ENCODE measurements at places on chromosomes 2 and 18.

GRCh38 chr18:56637711-56638231 is 621 bp downstream of the TXNL1 start:
- H3K36me3 ChIP-seq = peaks cover 20% of the 10 kb centered on the region
- H3K4me1 ChIP-seq = peaks cover 40% of the 10 kb centered on the region
- H3K27me3 ChIP-seq = no peaks in the 10 kb centered on the region

DNA sequence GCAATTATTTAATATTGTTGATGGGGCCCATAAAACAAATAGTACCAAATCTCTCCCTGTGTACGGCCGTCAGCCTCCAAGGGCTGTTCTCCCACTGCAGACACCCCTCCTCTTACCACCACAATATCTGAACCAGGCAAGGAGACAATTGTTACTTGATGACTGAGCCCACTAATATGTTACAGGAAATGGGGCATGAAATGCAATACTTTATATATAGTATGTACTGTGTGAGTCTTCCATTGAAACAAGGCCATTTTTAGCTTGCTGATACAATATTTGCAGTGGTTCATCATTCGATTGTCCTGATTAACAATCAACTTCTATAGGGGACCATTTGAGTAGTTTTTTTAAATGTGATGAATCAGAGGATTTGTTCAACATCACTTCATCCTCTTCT is 307.3 kb downstream of the GBX2 start:
- H3K4me1 ChIP-seq = no peaks in the 10 kb centered on the region
- H3K27me3 ChIP-seq = no peaks in the 10 kb centered on the region
- H3K27ac ChIP-seq = no peak overlapping the region
- no peaks in the 10 kb centered on the region for H3K36me3 ChIP-seq
- H3K4me3 ChIP-seq = no peak overlapping the region
- no peak for DNase-seq

DNA sequence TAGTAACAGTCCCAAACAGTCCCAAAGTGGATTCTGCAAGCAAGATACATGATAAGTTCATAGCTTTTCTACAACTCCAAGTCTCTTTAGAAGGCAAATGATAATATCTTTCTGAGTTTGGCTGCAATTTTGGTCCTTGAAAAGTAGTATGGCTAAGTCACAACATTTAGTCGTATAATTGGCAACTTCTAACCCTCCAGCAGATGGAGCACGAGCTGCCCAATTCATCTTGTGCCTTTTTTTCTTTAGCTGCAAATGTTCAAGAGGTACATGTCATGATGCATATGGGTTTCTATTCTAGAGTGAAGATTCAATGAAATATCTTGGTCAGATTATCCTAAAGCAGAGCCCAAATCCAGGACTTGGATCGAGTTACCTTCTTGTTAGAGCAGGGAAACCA is 127.0 kb upstream of the KLHL14 start:
- H3K27ac ChIP-seq = no peak overlapping the region
- no peaks in the 10 kb centered on the region for H3K27me3 ChIP-seq
- no peak for DNase-seq
- no peaks in the 10 kb centered on the region for H3K36me3 ChIP-seq

- DNase-seq = no peak
- no peak overlapping the region for H3K4me3 ChIP-seq
These were observed 5.2 kb downstream of the TMEM18 start for GRCh38 chr2:671787-672605.

GRCh38 chr2:24492421-24493279 is 1.6 kb downstream of the NCOA1 start:
- no peaks in the 10 kb centered on the region for H3K36me3 ChIP-seq
- H3K4me1 ChIP-seq = peaks cover 25% of the 10 kb centered on the region
- H3K27me3 ChIP-seq = no peaks in the 10 kb centered on the region
- no peak for DNase-seq

- no peak overlapping the region for H3K4me3 ChIP-seq
- no peaks in the 10 kb centered on the region for H3K36me3 ChIP-seq
- H3K27me3 ChIP-seq = no peaks in the 10 kb centered on the region
- peaks cover 27% of the 10 kb centered on the region for H3K4me1 ChIP-seq
These were observed 139.1 kb downstream of the IRS1 start for GRCh38 chr2:226660526-226660925.
